ENCODE measurements at places on chromosomes 16 and 17.

DNA sequence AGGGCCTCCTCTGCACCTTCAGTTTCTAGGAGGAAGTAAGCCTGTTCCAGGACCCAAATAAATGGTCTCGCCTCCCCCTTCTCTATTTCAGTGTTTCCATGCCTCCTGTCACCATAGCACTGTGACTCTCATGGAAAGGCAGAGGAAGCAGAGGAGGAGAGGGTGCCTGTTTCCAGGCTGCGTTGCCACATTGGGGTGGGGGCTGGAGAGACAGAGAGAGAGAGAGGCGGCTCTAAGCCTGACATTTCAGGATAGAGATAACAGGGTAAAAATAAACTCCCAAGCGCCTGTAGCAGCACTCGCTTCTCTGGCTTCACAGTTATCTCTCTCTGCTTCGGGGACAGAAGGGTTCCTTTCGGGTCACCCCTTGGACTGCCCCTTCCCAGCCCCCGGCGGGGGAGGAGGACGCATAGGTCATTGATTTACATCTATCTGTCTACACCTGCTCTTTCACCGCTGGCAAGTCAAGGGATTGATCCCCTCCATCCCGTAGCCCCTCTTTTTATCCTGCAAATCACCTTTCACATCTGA, 71.2 kb upstream of the MRTFB start:
- DNase-seq, result no peak

DNA sequence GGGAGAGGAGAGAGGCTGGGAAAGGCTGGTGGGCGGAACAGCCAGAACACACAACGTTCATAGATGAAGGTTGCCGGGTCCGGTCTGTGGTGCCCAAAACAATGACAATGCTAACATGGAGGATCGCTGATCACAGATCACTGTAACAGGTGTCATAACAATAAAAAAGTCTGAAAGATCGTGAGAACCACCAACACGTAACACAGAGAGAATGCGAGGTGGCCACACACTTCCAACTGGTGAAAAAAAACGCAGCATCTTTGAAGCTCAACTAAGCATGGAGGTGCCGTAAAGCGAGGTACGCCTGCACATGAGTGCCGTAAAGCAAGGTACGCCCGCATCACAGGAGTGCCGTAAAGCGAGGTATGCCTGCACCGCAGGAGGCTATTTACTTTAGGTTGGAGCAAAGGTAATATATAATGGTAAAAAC, 42.3 kb downstream of the ABR start:
- no peak for DNase-seq

DNA sequence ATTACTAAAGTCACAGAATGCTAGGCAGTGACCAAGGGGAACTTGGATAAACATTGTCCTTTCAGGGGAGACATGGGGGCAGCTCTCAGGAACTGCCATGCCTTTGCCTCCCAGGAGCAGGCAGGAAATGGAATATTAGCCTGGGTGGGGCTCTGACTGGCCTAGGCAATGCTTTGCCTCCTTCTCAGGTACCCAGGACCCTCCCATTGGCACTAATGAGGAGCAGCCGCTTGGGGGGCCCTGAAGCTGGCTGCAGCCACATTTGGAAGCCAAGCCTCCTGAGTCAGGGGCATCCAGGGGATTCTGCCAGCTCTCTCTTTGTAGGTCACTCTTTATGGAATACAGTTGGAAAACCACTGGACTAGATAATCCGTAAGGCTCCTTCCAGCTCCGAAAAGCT, 5.5 kb downstream of the CPSF4L start:
- no peak for DNase-seq

DNA sequence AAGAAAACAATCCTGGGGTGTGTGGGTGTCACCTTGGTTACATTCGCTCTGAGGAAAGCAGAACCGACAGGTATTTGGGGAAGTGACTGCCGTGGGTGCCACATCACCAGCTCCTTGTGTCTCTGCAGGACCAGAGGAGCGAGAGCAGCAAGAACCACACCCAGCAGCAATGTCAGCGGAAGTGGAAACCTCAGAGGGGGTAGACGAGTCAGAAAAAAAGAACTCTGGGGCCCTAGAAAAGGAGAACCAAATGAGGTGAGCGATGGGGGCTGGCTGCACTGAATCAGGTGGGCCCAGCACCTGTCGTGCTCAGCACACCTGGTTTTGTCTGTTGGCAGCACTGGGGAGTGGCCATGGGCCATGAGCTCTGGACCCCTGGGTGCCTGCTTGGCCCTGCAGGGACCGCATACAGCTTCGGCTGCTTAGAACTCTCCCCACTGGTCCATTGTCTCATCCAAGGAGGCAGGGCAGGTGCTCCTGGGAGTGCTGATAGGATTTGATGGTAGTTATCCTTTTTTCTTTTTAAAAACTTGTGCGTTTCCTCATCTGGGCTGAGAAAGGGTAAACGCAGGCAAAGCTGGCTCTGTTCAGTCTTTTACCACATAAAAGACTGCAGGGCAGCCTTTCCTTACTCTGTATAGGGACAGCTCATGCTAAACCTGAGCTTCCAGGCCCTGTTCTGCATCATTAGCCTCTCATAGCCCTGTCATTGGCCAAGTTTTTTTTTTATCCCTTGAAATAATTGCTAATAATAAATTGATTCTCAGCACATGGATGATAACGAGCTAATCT, 29.4 kb downstream of the HMOX2 start:
- peak; percentile 73 for DNase-seq

DNA sequence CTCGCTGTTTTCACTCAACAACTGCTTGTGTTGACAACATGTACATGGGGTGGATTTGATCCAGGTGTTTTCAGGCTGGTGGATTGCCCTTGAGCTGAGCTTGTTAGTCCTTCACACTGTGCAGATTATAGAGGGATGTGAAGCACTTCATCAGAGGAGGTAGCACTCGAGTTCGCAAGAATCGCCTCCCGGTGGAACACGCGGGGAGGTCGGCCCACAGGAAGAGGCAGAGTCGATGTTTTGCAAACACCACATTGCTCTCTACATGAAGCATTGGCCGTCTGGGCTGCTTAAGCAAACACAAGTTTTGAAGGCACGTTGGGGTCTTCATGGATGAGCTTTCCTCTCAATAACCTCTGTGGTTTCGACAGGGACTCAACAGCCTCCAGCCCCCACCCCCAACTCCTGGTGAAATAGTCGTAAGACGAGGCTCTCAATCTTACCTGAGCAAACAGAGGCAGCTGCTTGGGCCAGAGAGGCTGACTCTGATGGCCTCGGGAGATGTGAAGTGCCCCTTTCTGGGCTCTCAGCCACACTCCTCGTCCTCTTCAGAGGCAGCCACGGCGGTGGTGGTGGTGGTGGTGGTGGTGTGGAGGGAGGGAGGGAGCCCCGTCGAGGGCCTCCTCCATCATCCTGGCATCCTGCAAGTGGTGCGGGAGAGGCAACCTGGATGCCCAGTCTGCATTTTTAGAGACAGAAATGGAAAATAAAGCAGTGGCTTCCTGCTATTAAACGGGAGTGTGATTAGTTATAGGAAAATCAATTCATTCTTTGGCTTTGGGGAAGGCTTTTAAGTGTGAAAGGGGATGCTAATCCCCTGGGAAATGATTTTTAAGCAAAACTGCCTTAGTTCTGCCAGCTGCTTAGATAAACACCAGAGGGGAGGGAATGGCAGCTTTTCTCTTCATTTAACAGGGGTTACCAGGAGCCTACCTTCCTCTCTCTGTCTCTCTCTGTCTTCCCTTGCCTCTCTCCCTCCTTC, 552.5 kb upstream of the EEF2KMT start:
- no peak for DNase-seq

DNA sequence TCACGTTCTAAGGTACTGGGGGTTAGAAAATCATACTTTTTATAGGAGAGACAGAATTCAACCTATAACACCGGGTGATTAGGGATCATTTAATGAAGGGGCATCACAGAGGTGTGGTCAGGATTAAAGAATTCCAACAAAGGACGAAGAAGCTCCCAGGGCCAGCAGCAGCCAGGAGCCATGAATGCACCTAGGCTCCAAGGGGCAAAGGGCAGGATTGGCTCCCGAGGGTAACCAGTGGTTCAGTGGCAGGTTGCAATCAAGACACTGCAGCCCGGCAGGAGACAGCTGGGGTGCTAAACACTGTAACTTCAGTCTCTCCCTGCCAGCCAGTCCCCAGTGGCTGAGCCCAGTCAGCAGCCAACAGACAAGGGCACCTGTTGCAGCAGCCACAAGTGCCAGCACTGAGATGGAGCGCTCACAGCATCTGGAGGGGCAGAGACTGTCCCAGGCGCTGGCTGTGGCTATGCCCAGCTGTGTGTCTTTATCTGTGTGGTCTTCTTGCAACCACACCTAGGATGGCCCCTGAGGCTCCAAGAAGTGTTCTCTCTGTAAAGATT, 23.9 kb downstream of the DHRS7C start:
- DNase-seq, result no peak

Data from KG1 (cell line).